ENCODE measurements at places on chromosomes 16 and 17.

DNA sequence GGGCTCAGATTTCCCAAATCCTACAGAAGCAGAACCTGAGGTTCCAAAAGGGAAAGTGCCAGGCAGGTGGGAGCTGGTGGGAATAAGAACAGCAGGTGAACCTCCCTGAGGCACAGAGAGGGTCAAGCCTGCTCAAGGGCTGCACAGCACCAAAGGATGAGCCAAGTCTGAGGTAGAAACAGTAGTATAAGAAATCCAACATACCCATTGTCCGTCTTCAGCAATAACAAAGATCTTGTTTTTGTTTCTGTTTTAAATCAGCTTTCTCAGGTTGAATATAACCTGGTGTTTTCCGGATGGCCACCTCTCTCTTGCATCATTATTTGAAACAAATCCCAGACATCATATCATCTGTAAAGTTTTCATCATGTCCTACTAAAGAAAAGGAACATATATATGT, 10.6 kb upstream of the CES3 start:
- no peak for DNase-seq

- no peak for DNase-seq
Measured at GRCh38 chr16:73058221-73058615, 10.3 kb upstream of the ZFHX3 start.

GRCh38 chr17:40366076-40366860, 1.7 kb upstream of the GJD3 start:
- no peak for DNase-seq

- no peak for DNase-seq
Measured at GRCh38 chr16:60203525-60204124, 1469.5 kb upstream of the GOT2 start.

GRCh38 chr17:72421128-72422092, 300.6 kb downstream of the SOX9 start:
- peak; percentile 94 for DNase-seq

DNA sequence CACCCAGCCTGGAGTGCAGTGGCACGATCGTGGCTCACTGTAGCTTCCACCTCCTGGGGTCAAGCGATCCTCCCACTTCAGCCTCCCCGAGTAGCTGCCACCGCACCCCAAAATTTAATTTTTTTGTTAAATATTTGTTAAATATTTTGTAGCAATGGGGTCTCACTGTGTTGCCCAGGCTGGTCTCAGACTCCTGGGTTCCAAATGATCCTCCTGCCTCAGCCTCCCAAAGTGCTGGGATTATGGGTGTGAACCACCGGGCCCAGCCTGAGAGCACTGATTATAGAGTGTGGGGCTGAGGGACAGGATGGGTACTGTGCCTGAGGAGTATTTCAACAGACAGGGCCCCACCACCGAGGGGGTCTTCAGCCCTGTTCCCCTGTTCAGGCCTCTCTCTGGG, 35.6 kb downstream of the TPSG1 start:
- DNase-seq = no peak

- no peak for DNase-seq
Measured at GRCh38 chr16:88714420-88715302, 8.4 kb downstream of the CTU2 start.

GRCh38 chr16:79792664-79793351, 192.3 kb upstream of the MAF start:
- DNase-seq = no peak

- DNase-seq = no peak
Measured at GRCh38 chr16:67413978-67414911, 2.0 kb downstream of the ZDHHC1 start.

DNA sequence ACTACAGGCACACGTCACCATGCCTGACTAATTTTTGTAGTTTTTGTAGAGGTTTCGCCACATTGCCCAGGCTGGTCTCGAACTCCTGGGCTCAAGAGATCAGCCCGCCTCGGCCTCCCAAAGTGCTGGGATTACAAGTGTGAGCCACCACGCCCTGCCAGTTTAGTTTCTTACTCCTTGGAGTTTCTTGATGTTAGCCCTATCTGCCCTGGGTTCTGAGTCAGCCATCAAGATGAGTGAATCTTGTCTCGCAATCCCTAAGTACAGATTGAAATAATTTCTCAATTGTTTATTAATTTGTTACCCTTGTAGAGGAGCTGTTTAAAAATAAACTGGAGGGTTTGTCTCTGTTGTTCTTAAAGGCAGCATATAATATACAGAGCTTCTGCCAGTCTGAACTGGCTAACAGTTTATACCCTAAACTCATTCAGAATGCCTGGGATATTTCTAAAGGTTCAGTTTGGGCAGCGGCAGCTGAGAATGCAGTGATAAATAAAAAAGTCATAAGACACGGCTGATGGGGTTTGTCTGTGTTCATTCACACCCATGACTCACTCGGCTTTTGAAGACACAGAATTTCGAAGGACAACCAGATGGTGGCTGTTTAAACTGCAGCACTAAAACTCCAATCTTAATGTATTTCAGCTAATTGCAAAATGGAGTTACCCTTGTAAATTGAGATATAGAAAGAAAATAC, 39.6 kb downstream of the GPRC5B start:
- DNase-seq = no peak
